ENCODE measurements at places on chromosomes 7 and 10. TPM values are rescaled to one million over a fixed set of nuclear protein-coding genes. Genes with fewer than 3 reads are reported as not detected.
A peak's percentile ranks its signal among the peaks of the same experiment; 100 is the strongest.

DNA sequence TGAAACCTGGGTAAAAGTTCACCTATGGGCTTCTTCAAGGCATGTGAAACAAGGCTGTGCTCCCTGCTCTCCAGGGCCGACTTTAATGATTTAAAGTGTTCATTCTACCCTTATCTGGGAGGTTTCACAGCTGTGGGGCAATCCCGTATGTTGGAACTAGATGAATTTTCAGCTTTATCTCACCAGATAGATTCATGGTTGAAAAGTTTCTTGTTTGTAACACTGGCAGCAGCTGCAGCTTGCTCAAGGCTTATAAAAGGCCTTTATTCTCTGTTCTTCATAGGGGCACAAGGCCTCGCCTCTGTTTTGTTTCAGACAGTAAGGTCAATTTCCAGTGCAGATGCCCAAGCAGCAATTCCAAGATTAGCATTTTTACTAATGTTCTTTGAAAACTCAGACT is 70.4 kb upstream of the DNAJB12 start:
- H3K27ac ChIP-seq, result no peak overlapping the region
- H3K27me3 ChIP-seq, result no peaks in the 10 kb centered on the region
- no peak overlapping the region for H3K4me3 ChIP-seq

DNA sequence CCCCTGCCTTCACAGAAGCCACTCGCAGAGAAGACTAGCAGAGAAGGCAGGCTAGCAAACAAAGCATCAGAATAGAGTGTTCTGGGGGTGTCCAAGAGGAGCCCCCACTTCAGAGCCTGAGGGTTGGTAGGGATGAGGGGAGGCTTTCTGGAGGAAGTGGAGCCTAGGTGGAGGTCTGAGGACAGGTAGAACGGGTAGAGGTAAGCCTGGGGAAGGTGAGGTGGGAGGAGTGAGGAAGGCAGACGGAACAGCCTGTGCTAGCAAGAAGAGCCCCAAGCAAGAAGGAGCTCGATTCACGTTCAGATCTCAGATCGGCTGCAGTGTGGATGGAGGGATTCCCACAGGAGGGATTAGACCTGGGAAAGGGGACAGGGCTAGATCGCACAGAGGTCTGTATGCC is 66.0 kb upstream of the DUSP5 start:
- peaks cover 3% of the 10 kb centered on the region for H3K4me1 ChIP-seq
- DNase-seq, result no peak
- no peak overlapping the region for H3K27ac ChIP-seq
- no peak overlapping the region for H3K4me3 ChIP-seq
- H3K27me3 ChIP-seq, result no peaks in the 10 kb centered on the region

DNA sequence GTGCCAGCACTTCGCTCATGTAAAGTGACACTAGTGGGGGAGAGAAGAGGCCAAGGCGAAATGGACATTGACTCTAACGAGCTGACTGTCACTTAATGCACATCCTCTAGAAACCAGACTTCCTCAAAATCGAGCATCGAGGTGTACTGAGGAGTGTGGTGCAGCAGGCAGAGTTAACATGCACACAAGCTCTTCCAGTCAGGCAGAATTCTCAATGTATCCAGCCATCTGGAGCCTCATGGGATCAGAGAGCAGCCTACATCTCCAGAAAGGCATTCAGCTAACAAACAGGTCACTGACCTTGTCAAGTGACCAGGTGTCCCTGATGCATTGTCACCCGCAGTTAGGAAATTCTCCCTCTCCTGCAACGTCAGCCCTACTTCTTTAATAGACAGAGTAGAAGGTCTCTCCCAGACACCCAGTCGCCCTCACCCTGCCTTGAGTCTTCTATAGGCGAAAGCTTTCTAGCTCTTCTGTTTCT is 259.8 kb upstream of the AOAH start:
- no peaks in the 10 kb centered on the region for H3K36me3 ChIP-seq
- H3K27ac ChIP-seq, result no peak overlapping the region
- H3K27me3 ChIP-seq, result no peaks in the 10 kb centered on the region
- no peak overlapping the region for H3K4me3 ChIP-seq
- peaks cover 5% of the 10 kb centered on the region for H3K4me1 ChIP-seq

GRCh38 chr10:78450807-78451485 is 417.3 kb downstream of the RPS24 start:
- DNase-seq, result no peak
- H3K4me3 ChIP-seq, result no peak overlapping the region
- H3K4me1 ChIP-seq, result no peaks in the 10 kb centered on the region
- no peak overlapping the region for H3K27ac ChIP-seq

GRCh38 chr7:43530553-43531410 is 52.1 kb upstream of the STK17A start:
- no peaks in the 10 kb centered on the region for H3K4me1 ChIP-seq
- no peak overlapping the region for H3K27ac ChIP-seq
- no peaks in the 10 kb centered on the region for H3K36me3 ChIP-seq
- H3K4me3 ChIP-seq, result no peak overlapping the region

DNA sequence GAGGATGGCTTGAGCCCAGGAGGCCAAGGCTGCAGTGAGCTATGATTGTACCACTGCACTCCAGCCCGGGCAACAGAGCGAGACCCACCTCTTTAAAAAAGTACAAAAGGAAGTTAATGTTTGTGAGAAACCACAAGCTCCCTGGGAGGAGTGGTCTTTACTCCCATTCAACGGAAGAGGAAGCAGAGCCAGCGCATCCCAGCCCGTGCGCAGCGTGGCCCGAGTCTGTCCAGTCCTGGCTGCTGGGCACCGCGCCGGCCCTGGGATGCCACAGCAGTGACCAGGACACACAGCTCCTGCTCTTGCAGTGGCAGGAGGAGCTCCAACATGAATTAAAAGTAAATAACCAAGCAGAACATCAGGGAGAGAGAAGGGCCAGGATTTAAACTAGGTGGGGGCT is 68.4 kb downstream of the ELFN1 start:
- no peak overlapping the region for H3K27ac ChIP-seq
- H3K4me1 ChIP-seq, result peaks cover 44% of the 10 kb centered on the region
- H3K4me3 ChIP-seq, result peak overlapping the region; percentile 2
- H3K36me3 ChIP-seq, result no peaks in the 10 kb centered on the region
- H3K27me3 ChIP-seq, result no peaks in the 10 kb centered on the region
- DNase-seq, result no peak

DNA sequence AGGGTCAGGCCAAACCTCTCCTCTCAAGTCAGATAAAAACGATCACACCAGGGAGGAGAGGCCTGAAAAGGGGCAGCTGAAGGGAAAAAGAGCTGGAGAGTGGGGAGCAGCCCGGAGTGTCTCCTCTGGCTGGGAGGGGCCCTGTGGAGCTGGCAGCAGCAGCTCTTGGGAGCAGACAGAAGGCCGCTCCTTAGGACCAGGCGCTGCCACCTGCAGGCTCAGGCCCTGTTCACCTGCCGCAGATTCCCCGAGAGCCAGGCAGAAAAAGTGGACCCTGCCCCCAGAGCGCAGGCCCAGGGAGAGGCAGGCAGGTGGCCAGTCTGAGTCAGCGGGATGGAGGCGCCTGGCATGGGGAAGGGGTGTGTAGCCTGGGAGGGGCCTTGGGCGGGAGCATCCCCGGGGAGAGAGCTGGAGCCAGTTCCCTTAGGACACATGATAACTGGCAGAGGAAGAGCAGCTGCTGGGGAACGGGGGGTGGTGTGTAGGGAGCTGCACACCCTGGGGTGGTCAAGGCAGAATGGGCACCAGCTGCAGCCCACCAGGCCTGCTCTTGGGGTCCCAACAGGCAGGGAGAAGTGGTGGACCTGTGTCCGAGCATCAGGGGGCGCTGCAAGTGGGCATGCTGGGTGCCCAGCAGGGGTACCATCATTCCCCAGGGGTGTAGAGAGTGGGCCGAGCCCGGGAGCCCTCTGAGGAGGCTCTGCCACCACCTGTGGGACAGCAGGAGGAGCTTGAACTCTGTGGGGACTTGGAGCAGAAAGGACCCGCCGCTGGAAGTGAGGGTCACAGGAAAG is 177.2 kb upstream of the RHEB start:
- H3K27me3 ChIP-seq, result no peaks in the 10 kb centered on the region
- H3K27ac ChIP-seq, result no peak overlapping the region
- peaks cover 2% of the 10 kb centered on the region for H3K36me3 ChIP-seq
- no peak overlapping the region for H3K4me3 ChIP-seq
- H3K4me1 ChIP-seq, result no peaks in the 10 kb centered on the region
- no peak for DNase-seq

DNA sequence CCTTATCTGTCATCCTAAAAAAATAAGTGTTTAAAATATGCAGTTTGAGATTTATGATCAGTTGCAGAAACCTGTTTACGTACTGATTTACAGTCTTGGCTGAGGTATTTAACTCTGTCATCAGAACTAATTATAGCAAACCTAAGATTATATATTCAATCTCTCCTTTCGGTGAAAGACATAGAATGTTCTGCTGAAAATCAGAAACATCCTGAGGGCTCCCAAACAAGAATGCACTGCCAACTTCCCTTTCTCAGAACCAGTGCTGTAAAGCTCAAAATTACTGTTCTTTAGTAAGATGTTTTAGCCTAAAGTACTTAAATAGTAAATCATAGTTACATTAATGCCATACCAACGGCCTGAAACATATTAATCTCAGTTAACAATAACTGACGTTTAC is 34.3 kb downstream of the FAM204A start:
- no peaks in the 10 kb centered on the region for H3K27me3 ChIP-seq
- H3K4me3 ChIP-seq, result no peak overlapping the region
- H3K36me3 ChIP-seq, result peaks cover 33% of the 10 kb centered on the region
- H3K4me1 ChIP-seq, result no peaks in the 10 kb centered on the region
- H3K27ac ChIP-seq, result no peak overlapping the region

The GRM3 gene
- total RNA-seq, result not detected

The SGPL1 gene
- total RNA-seq, result 15.1 TPM

DNA sequence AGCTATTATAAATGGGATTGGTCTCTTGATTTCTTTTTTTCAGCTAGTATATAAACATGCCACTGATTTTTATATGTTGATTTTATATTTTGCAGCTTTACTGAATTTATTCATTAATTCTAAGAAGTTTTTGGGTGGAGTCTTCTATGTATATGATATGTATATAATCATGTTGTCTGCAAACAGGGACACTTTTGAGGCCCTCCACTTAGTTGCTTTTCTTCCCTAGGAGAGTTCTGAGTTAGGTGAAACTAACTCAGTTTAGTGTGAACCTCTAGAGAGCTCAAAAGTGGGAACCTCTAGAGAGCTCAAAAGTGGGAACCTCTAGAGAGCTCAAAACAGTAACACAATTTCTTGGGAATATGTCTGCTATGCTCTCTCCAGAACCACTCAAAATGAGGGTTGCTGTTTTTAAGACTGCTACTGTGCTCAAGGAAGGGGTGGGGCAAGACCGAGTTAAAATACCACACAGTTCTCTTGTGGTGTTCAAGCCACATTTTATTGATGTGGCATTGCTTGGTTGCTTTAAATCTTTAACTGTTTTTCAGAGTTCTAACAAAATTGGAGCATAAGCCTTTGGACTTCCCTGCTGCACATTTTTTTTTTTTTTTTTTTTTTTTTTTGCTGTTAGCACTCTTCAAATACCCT is 13.2 kb downstream of the CCDC7 start:
- DNase-seq, result peak; percentile 23
- peak overlapping the region; percentile 9 for H3K4me3 ChIP-seq
- no peak overlapping the region for H3K27ac ChIP-seq
- H3K27me3 ChIP-seq, result no peaks in the 10 kb centered on the region

The EGFR gene
- total RNA-seq, result not detected

The MASTL gene
- 24.2 TPM for total RNA-seq

The HECW1 gene
- total RNA-seq, result not detected

All from CD4-positive, alpha-beta T cell (primary cell).